H7 (cell line): ENCODE measurements at places on chromosomes 3 and 15.

DNA sequence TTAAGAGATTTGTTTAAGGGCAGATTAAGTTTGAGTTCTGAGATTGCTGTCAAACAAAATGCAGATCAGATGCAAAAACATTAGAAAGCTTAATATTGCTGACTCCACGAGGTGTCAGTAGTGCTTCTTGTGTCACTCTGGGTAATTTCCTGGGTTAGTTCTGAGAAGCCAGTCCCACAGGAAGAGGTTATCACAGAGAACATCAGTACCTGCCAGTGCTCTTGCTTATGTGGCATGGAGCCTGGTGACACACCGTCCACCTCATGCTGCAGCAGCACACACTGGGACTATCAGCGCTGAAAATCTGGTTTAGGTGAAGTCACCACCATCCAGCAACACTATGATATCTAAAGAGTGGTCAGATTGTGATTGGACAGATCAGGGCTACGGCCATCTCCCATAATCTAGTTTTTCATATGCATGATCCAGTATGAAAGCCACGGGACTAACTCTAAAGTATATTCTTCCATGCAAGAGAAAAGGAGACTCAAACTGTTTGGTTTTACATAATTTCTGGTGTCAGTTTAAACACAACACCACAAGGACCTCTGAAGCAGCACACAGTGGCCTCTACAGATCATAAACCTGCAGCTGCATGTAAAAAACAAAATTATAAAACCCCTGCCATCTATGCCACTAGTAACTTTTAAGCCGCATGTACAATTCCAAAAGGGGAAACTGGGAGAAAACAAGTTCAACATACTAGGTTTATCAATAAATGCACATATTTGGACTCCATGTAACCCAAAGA, 36.1 kb upstream of the MYO5C start:
- DNase-seq = peak; percentile 38

GRCh38 chr15:69661871-69662644, 209.4 kb downstream of the RPLP1 start:
- DNase-seq = no peak

DNA sequence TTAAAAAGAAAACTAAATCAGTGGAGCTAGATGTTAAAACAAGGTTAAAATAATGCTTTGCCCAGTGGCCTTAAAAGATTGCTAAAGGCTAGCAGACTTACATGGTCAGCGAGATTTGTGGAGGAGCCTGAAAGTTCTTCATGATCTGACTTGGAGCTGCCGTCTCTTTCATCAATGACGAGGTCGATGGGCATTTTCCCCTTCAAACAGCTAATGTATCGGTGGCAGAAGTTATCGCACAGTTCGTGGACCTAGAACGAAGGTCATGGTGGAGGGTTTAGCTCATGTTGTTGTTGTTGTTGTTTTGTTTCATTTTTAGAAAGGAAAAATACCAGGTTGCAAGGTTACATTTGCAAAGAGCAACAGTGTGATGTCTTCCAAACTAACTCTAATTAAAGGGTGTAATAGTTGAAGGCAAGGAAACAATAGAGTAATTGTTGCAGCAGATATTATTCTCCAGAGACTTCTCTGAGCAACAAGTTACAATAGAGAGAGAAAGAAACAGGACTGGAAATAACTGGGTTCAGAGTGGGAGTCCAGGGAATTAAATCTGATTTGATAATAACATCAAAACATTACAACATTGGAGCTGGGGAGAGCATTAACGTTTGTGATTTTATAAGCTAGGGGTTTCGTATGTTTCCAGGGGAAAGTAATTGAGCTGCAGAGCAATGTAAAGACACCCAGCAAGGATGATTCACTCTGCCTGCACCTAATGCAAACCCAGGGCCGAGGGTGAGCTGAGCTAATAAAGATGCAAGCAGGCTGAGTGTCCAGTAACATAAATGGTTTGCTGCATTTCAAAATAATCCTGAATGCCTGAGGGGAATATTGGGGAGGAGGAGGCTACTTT, 6.6 kb downstream of the MEIS2 start:
- DNase-seq = no peak

DNA sequence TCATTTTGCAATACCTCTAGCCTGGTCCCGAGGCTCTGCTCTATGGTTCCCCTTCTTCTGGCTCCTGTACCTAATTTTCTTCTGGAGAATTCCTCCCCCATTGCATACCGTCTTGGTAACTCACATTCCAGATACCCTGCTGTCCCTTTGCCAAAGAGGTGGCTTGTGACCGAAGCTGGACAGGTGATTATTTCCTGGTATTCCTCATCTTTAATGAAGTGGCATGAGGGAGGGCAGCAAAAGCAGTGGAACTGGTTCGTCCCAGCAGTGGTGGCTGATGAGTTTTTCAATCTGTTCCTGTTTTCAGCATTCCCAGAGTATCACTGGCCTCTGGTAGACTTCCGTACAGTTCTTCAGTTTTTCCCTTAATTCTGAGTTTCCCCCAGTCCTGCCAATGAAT, 186.2 kb upstream of the CADPS start:
- DNase-seq = no peak

GRCh38 chr3:195221015-195221853, 49.7 kb downstream of the XXYLT1 start:
- DNase-seq = no peak

- DNase-seq = no peak
These were observed 250.3 kb upstream of the IGF1R start for GRCh38 chr15:98398056-98398455.

DNA sequence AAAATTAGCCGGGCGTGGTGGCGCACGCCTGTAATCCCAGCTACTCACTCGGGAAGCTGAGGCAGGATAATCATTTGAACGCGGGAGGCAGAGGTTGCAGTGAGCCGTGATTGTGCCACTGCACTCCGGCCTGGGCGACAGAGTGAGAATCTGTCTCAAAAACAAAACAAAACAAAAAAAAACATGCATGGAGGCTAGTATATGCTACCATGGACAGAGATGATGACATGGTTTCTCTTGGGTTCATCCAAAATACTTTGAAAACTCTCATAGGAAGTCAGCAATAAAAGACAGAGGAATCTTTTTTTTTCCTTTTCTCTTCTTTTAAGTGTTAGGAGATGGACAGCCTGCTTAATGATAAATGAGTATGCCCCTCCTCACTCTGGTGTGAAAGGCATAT, 137.7 kb upstream of the MB21D2 start:
- DNase-seq = no peak

DNA sequence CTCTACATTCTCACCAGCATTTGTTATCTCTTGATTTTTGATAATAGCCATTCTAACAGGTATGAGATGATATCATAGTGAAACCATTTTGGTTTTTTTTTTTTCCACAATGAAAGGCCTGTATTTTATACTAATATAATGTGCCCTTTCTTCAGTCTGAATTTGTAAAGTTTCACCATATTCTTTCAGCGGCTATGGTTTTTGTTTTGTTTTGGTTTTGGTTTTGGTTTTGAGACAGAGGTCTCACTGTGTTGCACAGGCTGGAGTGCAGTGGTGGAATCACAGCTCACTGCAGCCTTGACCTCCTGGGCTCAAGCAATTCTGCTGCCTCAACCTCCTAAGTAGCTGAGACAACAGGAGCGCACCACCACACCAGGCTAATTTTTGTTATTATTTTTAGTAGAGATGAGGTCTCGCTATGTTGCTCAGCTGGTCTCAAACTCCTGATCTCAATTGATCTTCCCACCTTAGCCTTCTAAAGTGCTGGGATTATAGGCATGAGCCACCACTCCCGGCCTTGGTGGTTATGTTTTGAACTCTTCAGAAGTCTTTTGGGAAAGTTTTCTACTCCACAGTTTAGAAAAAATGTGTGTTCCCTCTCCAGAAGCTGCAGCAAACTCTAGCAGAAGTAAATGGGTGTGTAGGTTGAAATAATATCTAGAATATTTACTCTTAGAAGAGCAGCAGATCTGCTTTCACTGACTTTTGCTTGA, 110.2 kb upstream of the UMPS start:
- DNase-seq = no peak

DNA sequence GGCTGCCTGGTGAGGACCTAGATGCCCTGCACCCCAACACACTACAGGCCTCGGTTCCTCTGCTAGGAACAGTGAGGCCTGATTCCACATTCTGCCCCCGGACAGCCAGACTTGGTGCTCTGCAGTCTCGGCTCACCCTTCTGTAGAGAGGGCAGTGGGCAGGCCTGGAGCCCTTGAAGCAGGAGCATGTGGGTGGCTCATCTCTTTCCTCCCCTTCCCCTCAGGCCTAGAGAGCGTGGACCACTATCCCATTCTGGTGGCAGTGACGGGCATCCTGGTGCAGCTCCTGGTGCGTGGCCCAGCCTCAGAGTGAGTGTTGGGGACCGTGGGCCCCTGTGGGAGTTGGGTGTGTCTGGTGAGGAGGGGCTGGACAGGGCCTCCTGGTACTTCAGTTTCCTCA, 3.3 kb downstream of the AMIGO3 start:
- DNase-seq = no peak

GRCh38 chr15:28896951-28897350, 11.2 kb downstream of the APBA2 start:
- DNase-seq = no peak
